Stimulated activated CD4-positive, alpha-beta T cell treated with anti-CD3 and anti-CD28 coated beads, TNF-alpha, amount 100 ng/mL, for 4 hours (primary cell): ENCODE measurements at places on chromosomes 6 and 20.

DNA sequence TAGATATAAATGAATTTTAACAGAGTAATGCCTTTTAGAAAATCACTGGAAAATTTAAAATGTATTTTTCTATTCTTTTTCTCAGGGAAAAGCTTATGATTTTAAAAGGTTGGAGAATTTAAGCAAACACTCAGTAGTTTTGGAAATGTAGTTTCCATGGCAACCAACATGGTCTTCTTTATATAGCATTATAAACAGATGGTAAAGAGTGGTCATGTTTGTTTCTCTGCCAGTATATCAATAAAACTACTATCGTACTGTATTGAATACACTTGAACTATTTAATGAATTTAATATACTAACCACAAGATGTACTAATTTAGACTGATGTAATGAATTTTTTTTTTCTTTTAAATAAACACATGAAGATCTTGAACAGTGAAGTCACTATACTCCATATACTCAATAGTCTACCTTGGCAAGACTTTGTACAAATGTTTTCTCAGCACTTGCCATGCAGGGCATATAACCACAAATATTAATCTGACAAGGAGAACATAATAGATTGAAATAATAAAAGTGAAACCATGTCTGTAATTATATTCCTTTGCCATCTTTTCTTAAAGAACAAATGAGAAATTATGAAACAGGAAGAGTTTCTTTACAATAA is 105.5 kb downstream of the PDSS2 start:
- no peak for DNase-seq

GRCh38 chr6:160188773-160189172 is 67.2 kb downstream of the SLC22A1 start:
- no peak for DNase-seq

DNA sequence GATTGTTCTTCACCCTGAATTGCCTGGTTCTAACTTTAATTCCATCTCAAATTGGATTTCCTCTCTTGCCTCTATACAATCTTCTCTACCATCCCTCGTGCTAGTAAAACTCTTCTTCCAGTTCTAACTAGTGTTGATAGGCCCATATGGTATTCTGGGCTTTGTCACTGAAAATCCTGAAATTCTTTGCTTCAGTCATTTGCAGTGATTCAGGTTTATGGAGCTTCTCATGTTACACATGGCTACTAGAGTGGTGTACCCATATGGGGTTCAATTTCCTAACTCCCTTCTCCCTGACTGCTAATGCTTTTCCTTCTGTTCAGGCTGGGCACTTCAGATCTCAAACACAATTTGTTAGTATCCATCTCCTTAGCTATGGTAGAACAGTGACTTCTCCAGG is 956.6 kb downstream of the KIF16B start:
- DNase-seq, result no peak

- DNase-seq, result no peak
These were observed 33.0 kb downstream of the CARMIL1 start for GRCh38 chr6:25312034-25312620.

- no peak for DNase-seq
These were observed 72.9 kb upstream of the FOXC1 start for GRCh38 chr6:1536526-1537429.

DNA sequence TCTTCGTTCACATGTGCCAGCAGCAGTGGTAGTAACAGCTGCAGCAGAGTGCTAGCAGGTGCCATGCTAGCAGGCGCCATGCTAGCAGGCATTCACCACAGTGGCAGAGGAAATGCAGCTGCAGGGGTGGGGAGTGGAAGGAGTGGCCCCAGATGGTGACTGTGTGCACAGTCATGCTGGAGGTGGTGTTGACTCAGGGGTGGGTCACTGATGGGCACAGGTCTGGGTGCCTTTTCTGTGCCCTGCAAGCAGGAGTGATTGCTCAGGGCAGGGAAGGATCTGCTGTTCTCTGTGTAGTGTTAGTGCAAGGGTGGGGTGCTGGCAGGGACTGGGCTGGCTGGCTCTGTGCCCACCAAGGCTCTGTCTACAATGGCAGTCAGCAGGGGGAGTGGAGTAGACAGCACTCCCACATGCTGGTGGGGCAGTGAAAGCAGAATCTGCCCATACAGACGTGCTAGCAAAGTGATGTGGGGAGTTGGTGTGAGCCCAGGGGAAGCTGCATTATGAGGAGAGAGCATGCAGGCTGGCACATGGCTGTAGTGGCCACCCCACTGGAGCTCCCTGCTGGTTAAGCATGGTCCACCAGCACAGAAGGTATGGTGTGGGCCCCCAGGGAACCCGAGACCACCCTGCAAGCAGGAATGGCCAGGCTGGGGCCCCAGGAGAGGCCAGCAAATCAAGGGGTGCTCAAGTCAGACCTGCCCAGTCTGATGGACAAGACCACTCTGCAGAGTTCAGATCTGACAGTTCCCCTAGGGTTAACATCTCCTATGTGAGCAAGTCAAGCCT is 11.4 kb upstream of the TSPYL4 start:
- no peak for DNase-seq
